ENCODE measurements at places on chromosomes 1 and 21. TPM values are rescaled to one million over a fixed set of nuclear protein-coding genes. Genes with fewer than 3 reads are reported as not detected.

DNA sequence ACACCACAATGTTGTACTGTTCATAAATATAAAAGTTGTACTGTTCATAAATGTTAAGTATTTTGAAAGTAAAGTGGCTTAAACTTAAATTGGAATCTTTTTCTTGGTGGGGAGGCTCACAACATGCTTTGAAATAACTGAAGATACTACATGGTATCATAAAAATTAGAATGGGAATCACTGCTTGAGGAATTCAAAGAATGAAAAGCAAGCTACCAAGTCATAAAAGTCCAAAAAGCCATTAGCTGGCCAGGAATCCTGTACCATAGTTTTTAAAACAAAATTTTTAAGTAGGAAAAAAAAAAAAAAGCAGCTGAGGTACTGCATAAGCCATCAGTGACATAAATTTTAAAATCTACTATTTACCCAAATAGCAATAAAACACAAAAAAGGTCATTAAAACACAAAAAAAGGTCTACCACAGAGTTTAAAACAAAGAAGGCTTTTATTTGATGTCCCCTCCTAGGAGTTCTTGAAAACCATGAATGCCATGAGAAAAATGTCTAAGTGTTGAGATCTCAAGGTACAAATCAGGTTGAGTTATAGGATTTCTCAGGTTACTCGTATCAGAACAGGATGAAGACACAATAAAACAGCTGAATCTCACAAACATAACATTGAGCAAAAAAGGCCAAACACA, 8.6 kb downstream of the ZZZ3 start:
- no peak for DNase-seq

GRCh38 chr21:31583498-31583897, 76.0 kb upstream of the SOD1 start:
- DNase-seq: no peak

DNA sequence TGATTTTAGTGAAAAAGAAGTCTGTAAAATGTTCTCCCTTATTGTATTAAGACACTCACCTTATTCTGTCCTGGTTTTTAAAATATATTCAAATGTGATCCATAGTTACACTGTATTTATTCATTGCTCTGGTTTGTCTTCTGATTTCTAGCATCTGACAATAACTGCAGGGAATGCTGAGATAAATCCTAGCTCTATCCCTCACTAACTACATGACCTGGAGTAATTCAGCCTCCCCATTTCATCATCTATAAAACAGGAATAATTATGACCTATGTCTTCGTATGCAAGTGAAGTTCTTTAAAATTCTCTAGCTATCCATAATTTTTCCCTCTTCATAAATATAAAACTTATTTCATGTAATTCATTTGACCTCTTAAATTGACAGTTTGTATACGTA, 104.0 kb upstream of the ESRRG start:
- DNase-seq: no peak

Gene ZFP69B
- total RNA-seq: 1.3 TPM

GRCh38 chr1:241640867-241641622, 876 bp upstream of the CHML start:
- DNase-seq: no peak

GRCh38 chr1:235151033-235151432, 10.0 kb downstream of the RBM34 start:
- no peak for DNase-seq

Data from mesenteric fat pad (tissue), 1 donor.